ENCODE measurements at places on chromosomes 13 and 19.
A peak's percentile ranks its signal among the peaks of the same experiment; 100 is the strongest.

GRCh38 chr13:51643882-51644281 lies 59.6 kb downstream of the WDFY2 start:
- DNase-seq: no peak

- DNase-seq: no peak
These were observed 29.0 kb upstream of the WASF3 start for GRCh38 chr13:26528527-26528926.

- no peak for DNase-seq
These were observed 18.5 kb downstream of the UGGT2 start for GRCh38 chr13:96034662-96035061.

GRCh38 chr13:29111446-29111845 lies 291.3 kb downstream of the MTUS2 start:
- no peak for DNase-seq

GRCh38 chr13:25171517-25172302 lies at the start of gene AMER2:
AMER2 (minus strand) TSS chr13:25172288; CDS start chr13:25171619, 669 bp downstream.
- DNase-seq: no peak

DNA sequence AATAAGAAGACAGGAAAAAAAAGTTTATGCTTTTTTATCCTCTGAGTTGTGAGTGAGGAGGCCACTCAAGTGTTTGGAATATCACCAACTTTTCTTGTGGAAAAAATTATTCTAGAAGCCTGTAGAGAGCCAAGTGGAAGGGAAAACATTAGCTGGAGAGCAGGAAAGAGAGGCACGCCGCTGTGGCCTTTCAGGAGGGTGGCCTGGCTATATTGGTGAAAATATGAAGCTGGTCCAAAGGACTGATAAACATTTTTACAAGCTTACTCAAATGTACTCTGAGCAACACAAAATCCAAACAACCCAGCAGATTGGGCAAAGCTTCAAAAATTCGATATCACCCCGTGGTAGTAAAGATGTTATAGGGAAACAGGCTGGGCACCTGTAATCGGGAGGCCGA lies 2.3 kb upstream of the EIF3G start:
- no peak for DNase-seq

DNA sequence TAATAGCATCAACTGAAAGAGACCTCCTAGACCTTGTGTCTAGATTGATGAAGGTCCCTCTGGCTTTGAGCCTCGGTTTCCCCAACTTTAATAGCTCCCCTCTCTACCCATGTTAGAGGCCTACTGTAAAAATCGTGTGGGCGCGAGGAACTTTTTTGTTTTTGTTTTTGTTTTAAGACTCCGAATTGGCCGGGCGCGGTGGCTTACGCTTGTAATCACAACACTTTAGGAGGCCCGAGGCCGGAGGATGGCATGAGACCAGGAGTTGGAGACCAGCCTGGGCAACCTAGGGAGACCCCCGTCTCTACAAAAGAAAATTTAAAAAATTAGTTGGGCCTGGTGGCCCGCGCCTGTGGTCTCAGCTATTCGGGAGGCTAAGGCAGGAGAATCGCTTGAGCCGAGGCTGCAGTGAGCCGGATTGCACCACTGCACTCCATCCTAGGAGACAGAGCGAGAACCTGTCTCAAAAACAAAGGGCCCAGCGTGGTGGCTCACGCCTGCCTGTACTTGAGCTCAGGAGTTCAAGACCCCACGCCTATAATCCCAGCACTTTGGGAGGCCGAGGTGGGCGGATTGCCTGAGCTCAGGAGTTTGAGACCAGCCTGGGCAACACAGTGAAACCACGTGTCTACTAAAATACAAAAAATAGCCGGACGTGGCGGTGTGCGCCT lies 858 bp upstream of the PPP6R1 start:
- no peak for DNase-seq

GRCh38 chr13:98570929-98571372 lies 6.0 kb downstream of the STK24 start:
- DNase-seq: no peak

DNA sequence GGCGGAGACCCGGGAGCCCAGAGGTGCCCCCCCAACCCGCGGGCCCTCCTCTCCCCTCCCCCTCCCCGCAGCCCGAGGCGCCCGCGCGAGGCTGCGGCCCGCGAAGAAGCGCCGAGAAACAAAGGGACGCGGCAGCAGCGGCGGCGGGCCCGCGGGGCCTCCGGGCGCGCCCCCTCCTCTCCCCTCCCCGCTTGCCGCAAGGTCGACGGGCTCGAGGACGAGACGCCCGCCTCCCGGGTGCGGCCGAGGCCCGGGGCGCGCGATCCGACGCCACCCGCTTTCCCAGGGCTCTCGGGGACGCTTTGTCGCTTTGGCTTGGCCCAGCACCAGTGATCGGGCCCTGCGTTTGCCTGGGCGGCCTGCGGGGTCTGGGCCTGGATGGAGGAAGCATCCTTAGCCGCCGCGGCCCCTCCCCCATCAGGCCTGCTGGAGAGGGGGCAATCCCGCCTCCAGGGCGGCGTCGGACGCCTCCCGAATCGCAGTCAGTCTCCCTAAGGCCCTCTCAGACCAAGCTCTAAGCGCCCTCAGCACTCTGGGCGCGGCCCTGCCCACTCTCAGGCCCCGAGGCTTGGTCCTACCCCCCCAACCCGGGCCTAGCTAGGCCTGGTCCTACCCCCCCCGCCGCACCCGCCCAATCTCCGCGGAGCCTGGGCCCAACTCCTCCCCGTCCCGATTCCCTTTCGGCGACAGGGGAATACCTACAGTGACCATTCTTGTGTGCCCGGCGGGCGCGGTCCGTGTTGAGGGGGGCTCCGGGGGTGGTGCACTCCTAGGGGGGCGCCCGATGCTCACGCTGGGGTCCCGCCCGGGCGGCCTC lies 740 bp downstream of the ELAVL3 start:
- DNase-seq: no peak

DNA sequence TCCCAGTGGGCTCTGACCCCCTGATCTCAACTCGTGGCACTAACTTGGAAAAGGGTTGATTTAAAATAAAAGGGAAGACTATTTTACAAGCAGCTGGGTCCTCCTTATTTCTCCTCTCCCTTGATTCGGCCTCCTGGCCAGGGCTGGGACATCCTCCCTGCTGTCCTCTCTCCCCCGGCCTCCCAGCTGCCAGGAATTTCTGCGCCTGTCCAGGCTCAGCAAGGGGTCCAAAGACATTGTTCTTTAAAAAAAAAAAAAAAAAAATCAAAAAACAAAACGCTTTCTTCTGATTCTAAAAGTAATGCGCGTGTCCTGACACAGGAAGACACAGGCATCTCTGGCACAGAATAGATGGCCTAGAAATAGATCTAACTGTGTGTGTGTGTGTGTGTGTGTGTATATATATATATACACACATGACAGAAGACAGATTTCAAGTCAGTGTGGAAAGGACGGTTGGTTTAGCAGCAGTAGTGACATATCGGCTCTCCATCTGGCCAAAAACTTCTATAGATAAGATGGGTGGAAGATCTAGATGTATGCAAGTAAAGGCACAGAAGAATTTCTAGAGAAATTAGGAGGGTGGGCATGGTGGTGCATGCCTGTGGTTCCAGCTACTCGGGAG lies 12.3 kb upstream of the LENG8 start:
- DNase-seq: no peak

DNA sequence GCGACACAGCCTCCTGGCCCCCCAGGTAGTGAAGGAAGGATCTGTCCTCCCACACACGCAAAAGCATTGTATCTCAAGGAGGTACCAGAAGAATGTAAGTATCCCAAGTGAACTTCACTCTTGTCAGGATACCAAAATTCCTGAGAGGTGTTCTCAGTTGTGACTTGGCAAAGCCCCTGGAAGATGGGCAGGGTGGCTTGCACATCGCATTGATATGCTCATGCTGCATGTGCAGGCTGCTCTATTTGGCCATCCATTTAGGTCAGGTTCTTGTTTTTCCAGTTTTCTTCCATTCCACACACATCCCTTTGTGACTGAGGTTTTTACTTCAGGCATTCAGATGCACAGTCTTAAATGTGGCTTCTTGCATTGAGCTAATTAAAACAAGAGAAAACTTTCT lies 382.8 kb downstream of the FOXO1 start:
- DNase-seq: no peak

- no peak for DNase-seq
These were observed at the start of gene GJA3 for GRCh38 chr13:20160306-20161274. GJA3 (minus strand) TSS chr13:20161052; CDS start chr13:20143288, 17,764 bp downstream.

GRCh38 chr19:18611327-18612050 lies 1.2 kb upstream of the TMEM59L start:
- no peak for DNase-seq

- no peak for DNase-seq
These were observed 669 bp downstream of the GADD45B start for GRCh38 chr19:2476451-2477140.

DNA sequence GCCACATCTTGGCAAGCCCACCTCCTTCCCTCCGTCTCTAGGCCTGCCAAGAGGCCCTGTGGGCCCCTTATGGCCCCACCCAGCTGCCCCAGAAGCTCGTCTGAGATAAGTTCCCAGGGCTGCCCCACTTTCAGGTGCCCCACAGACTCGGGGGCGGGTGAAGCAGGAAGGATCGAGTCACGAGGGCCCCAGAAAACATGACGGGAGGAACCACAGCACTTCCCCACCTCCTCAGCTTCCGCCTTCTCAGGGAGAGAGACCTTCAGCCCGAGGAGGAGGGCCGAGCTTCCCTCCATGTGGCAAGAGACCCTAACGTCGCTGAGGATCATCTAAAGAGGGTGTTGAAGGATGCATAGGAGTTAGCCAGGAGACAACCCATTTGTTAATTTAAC lies 4.5 kb upstream of the IL12RB1 start:
- DNase-seq: peak; percentile 94

DNA sequence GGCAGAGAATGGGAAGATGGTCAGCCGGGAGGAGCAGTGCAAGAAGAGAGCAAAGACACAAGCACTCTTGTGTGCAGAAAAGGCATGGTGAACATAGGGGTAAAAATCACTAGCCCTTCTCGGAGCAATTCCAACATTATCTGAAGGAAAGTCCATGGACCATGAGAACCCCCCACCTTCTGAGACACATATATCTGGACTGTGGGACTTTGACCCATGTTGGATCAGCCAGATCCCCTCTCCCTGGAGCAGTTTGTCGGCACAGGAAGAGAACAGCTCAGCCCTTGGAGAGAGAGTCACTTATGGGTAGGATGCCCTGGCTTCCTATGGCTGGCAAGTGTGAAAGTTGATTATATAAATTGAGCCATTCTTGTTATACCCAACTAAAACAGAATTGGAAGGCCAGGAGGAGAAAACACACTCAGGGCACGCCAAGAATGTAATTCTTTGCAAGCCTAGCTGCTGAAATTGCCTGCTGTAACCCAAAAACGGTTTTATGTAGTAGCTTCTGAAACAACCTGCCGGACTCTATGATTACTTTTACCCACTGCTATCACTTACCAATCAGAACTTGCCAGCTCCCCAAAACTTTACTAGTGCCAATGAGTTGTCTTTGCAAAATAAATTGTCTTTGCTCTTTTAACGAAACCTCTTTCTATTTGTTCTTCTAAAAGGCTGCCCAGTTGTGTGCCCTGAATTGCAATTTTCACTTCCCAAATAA lies 62.8 kb upstream of the ZNF599 start:
- DNase-seq: no peak

DNA sequence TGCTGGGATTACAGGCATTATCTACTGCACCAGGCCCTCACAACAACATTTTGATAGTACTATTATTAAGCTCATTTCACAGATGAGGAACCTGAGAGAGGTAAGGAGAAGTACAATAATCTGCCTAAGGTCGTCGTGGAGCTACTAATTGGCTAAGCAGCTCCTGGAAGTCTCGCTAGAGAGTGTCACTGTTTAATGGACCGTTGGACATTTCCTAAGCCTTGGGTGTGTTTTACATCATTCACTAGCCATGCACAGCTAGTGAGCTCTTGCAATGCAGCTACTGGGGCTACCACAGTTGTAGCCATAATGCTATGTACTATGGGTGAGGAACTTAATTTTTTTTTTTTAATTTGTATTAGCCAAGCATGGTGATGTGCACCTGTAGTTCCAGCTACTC lies 34.0 kb upstream of the OR1M1 start:
- DNase-seq: no peak

- no peak for DNase-seq
These were observed 7.9 kb downstream of the MLLT1 start for GRCh38 chr19:6271721-6272410.

DNA sequence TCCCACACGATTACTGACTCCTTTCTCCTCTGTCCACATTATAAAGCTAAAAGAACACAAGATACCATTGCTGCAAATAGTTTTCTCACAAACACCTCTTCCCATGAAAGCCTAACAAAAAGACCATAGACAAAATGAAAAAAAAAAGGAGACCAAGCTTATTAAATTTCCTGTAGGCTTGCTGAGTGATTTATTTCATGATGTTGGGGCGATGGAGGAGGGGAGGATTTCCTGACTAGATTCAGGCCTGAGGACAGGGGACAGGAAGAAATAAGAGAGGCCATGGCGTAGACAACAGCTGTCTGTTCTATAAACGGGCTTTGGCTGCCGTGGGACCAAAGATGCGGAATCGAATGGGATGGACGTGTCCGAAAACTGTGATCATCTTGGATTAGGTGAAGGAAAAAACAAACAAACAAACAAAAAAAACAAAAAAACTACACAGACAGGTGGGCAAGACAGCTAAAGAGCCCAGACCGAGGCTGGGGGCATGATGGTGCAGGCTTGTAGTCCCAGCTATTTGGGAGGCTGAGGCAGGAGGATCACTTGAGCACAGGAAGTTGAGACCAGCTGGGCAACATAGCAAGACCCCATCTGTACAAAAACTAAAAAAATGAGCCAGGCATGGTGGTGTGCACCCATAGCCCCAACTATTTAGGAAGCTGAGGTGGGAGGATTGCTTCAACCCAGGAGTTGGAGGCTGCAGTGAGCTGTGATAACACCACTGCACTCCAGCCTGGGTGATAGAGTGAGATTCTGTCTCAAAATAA lies 5.3 kb downstream of the TMPRSS9 start:
- no peak for DNase-seq

DNA sequence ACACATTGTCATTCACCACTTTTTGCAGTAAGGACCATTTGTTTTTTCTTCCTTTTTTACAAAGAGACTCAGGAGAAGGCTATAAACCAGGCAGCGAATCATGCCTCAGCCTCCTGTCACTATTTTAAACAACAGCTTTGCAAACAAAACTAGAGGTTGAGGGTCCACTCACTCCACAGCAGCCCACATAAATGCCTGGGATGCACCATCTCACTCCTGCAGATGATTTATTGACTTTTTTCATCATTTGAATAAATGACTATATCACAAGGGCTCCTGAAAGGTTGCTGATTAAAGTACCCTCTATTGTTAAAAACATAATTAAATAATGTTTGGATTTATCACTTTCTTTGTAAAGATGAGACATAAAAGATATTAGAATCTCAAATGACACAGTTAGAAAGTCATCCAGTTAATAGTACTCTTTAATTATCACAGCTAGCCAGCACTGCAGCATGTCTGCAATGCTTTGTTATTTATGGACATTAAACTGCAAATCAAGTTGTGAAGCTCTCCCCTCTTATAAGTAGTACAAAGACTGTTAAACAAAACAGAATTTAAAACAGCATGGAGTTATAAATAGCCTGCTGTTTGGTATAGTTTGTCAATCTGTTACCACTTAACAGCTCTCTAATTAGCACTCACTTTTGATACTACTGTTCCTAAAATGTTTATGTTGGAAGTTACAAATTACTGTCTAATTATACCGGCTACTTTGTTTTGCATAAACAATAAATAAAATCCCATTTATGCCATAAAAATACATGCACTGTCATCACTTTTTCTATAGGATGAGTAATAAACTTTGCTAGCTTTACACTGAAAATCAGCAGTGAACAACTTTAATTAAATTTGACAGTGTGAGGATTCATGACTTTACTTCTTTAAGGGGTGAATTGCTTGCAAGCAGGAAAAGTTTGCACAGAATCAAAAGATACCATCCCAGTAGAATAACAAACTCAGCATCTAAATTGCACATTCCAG lies 853.2 kb downstream of the UQCRFS1 start:
- DNase-seq: no peak
